Fibroblast of skin of left biceps (primary cell): ENCODE measurements at places on chromosomes 1 and 21.
A peak's percentile ranks its signal among the peaks of the same experiment; 100 is the strongest.

- DNase-seq: peak; percentile 29
These were observed 57.5 kb upstream of the EPS8L3 start for GRCh38 chr1:109821221-109821669.

DNA sequence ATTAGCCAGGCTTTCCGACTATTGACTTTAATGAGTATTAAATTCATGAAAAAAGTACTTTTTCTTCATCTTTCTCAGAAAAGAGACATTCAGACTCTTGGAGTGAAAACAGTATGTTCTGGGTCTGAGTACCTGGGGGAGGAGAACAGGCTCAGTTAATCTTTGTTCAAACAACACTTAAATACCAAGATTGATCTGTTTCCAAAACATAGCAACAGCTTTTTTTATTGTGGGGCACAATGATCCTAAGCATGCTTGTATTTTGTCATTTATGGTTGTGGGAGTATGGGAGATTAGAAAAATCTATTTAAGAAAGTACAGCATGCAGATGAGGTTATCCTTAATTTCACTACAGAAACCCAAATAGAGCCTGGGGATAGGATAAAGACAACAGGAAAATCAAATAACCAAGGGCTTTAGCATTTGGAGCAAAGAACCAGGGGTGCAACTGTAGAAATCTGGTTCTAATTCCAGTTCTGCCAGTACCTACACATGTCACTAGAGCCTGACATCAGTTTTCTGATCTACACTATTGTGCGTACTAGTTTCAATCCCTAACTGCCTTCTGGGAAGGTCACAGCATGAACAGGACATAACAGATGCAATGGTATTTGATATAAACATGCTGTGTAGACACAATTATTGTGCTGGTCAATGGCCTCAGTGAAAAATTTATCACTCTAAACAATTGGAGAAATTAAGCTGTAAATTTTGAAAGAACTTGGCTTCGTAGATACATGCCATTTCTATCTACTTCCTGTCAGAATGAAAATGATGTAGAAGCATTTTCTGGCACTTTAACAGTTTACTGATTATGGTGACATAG lies 91.2 kb downstream of the KCNK1 start:
- no peak for DNase-seq

DNA sequence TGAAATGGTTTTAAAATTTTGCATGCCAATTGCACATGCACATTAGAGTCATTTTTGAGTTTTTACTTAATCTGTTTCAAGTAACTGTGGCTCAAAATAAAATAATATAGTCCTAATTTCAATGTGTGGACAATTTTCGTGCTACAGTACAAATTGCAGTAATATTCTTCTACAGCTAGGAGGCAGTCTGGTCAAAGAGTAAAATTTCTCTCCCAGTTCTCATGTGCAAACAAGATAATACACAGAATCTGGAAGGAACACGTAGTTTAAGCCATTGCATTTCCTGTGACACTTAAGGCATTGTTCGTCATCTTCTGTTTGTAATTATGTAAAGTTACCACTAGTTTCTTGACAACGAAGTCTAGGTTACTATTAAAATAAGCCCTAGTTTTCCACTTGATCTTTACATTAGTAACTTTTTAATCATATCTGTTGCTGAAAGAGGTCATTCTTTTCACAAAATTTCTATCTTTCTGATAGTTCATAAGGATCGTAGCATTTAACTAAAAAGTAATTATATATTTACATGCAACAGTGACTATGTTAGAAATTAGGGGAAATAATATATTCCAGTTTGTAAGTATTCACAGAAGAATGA lies 28.9 kb downstream of the ODR4 start:
- DNase-seq: peak; percentile 36

DNA sequence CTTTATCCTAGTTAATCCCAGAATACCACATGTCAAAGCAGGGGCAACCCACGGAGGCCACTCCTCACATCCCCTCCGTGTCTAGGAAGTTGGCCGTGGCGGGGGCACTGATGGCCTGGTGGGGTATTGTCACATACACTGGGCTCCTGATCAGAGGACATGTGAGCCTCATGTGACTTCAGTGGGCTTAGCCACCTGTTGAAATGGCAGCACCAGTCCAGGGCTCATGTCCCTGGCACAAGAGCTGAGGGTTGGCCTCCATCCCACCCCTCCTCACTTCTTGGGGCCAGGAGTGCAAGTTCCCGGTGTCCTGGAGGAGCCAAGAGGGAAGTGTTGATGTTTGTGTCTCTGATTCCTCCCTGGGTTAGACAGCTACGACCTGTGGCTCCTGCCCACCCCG lies 313.4 kb downstream of the CAMTA1 start:
- no peak for DNase-seq

GRCh38 chr1:56417646-56418045 lies 161.7 kb downstream of the PLPP3 start:
- no peak for DNase-seq

DNA sequence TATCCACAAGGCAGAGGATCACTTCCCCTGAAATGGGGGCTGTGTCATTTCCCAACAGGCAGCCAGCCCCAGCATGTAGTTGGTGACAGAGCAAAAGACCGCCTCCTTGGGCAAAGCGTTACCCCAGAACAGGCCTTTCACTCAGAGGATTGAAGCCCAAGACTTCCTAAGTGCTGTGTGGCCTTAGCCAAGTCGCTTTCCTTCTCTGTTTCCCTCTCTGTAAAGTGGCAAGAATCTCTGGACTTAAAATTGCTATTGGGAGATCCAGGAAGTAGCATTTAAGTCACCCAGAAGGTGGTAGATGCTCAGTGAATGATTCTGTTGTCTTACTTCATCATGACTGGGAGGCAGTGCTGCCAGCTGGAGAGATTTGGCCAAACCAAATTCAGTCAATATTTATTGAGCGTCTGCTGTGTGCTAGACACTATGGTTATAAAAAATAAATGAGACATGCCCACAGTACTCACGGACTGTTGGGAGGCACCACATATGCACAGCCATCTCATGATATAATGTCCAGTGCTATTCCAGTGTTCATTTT lies 35.3 kb downstream of the NIPAL3 start:
- no peak for DNase-seq

GRCh38 chr1:170910273-170910672 lies 25.1 kb upstream of the MROH9 start:
- DNase-seq: no peak
